Esophagus mucosa (tissue), 1 donor: ENCODE measurements at places on chromosomes 6 and 20.

- no peak for ATAC-seq
These were observed 193.3 kb downstream of the QKI start for GRCh38 chr6:163607792-163608191.

DNA sequence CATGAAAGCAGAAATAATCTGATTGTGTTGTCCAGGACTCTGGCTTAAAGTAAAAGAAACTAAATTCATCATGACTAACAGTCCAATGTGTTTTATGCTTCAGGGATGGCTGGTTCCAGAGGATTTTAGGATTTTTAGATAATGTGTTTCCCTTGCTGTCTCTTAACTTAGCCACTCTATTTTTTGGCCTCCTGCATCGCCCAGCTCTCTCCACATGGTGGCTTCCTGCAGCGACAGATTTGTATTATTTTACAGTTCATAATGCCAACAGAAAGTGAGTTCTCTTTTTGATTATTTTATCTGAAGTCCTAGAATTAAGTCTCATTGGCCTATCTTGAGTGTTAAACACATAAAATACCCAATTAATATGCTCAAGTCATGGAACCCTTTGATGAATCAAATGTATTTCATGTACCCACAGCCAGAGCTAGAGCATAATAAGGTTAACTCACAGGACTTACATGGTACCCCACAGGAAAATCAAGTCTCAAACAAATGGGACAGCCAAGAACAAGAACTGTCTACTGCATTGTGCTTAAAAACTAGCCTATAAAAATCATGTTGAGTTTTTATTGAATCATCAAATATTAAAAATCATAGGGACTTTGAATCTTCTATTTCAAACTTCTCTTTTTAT, 582.5 kb downstream of the DOK5 start:
- no peak for ATAC-seq

GRCh38 chr6:33276581-33276863, 401 bp upstream of the B3GALT4 start:
- no peak for ATAC-seq

DNA sequence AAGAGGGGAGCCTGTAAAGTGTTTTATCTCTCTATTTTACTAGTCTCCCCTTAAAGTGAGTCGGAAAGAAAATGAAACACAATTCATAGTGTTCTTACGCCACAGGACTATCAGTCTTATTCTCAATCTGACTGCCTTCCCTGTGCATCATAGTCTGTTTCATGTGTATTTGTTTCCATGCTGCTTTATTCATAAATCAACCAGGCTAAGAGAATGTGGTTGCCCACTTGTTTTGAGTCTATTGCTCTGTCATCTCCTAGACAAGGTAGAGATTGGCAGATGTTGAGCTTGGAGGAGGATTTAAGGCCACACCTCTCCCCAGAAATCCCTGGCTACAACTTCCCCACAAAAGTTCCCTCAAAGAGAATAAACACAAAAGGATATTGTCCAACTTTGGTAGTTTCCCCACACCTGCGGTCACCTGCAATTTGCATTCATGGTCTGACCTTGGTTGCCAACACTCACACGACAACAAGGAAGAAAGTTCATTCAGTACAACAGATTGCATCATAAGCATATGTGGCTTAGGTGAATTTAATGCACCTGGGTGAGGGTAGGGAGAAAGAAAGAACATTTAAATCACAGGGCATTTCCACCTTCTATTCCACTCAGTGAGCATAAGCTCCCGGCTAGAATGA, 167.1 kb upstream of the FBXL4 start:
- no peak for ATAC-seq

- ATAC-seq = no peak
These were observed 41.4 kb downstream of the CBFA2T2 start for GRCh38 chr20:33531047-33531877.

DNA sequence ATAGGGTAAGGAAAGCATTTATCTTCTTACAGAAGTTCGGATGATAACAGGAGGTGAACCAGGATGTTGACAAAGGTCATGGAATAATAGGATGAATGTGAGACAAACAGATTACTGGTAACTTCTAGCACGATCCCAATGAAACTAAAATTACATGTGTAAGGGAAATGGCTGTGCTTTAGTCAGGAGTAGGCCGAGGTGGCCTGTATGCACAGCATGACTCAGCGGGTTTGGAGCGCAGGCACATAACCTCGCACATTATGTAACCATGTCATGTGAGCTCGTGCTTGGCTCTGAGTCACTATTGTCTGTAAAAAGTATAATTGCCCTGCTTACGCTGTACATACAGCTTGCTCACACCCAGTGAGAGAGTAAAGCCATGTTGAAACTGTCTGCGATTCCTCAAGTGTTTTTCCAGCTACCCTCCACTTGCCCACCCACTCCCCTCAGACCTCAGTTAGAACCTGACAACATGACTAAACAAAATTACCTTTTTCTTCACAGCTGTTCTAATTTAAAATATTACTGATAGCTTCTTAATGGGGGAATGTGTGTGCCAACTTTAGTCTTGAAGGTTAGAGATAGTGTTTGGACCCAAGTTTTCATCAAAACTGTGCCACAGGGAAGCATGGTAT, 8.2 kb downstream of the CYB5R4 start:
- peak; percentile 100 for ATAC-seq

DNA sequence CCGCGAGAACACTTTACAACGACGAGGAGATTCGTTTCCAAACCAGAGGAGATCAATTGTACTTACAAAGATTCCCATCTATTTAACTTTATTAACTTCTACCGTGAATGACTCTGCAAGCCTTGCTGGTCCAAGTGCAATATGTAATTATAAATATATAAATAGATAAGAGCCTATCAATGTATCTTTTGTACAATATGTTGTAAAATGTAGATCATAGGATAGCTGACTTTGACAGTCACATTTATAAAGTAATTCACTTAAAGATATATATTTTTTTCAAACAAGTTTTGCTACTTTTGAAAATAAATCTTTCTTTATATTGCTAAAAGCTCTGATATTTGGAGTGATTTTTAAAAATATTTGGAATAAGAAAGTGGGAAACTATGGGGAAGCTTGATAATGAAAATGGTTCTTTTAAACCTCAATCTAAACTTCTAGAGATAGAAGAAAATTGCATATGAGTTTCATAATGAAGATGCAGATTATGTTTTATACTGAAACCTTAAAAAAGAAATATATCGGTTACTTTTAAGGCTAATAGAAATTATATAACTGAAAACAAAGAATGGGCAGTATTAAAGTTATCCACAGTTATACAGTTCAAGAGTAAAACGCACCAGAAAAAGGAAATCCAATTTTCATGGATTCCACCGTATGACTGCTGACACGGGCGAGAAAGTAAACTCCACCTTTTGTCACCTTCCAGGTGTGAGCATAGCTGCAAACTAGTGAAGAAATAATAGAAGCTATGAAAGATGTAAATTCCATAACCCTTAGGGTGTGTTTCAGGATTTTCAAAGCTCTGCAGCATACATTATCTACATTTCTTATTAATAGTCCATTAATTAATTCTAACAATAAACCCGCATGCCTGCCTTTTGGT, 3.3 kb downstream of the TCF21 start:
- ATAC-seq = no peak

- ATAC-seq = no peak
These were observed 707.0 kb downstream of the QKI start for GRCh38 chr6:164121527-164121926.

DNA sequence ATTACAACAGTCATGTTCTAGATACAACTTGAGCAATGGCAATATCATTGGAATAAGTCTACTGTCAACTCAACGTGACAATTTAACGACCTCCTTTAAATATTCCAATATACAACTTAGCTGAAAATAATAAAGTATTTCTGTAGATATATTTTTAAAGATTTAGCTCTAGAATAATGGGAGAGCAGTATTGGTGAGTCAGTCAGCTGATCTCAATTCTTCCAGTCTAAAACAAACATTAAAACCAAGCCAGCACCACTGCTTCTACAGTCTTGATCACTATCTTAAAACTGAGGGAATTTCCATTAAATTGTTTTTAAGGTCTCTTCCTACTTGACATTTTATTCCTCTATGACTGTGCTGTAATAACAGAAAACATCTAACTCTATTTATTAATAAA, 38.2 kb downstream of the NOL7 start:
- no peak for ATAC-seq

DNA sequence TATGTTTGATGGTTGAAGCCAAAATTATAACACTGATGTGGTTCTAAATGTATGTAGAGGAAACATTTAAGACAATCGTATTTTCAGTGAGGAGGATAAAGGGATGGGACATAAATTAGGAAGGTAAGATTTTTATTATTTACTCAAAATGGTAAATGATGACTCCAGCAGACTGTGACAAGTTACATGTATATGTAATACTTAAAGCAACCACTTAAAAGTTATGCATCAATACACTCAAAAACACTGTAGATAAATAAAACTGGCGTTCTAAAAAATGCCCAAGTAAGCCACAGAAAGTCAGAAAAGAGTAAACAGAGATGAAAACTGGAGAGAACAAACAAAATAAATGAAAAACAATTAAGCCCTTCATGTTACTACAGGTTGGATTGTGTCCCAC, 18.7 kb downstream of the HLA-DMB start:
- ATAC-seq = no peak

- no peak for ATAC-seq
These were observed 256.4 kb downstream of the GMPR start for GRCh38 chr6:16494793-16495192.

DNA sequence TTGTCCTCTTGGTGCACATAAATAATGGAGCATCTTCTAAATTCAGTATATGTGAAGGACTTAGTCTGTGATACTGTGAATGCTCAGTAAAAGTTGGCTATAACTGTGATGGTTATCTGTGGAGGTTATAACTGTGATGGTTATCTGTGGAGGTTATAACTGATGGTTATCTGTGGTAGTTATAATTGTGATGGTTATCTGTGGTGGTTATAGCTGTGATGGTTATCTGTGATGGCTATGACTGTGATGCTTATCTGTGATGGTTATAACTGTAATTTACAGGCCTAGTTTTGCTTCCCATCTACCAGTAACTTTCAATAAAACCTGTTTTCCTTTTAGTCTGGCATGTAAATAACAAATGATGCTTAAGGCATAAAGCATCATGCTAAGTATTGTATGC, 16.5 kb downstream of the PTK7 start:
- ATAC-seq = no peak

- ATAC-seq = peak; percentile 34
These were observed at the start of gene ZC3H12D for GRCh38 chr6:149484733-149485700. Gene ZC3H12D, minus strand, starts transcription at chr6:149485014. Its CDS starts 10,471 bp downstream, at chr6:149474543.

- no peak for ATAC-seq
These were observed 73.3 kb upstream of the LYRM2 start for GRCh38 chr6:89711801-89712200.

DNA sequence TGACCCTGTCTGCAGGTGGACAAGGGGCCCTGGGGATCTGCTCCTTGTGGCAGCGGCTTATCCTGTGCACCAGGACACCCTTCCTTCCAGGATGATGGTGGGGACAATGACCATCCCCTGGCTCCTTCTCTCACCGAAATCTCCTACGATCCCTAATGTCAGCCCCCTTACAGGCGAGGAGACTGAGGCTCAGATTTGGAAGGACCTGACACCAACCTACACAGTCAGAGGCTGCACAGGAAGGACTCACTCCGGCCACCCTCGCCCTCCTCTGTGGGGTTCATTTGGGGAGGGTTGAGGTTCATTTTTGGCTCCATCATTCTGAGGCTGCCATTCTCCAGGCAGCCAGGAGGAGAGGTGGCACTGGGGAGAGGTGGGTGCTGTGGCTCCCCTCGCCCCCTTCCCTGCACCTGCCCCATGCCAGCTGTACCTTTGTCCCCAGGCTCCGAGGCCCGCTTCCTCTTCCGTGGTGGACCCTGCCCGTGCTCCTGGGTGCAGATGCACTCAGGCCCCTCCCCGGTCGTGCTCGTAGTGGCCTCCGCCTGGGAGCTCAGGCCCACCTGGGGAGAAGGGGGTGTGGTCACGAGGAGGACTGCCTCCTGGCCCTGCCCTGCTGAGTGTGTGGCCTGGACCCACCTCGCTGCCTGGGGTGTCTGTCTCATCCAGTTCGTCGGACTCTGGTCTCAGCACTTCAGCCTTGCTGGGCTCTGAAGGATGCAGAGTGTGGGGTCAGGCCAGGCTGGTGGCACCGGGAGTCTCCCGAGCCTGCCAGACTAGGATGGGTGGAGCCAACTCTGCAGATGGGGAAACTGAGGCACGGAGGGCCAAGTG, 5.3 kb upstream of the CABLES2 start:
- ATAC-seq = no peak

DNA sequence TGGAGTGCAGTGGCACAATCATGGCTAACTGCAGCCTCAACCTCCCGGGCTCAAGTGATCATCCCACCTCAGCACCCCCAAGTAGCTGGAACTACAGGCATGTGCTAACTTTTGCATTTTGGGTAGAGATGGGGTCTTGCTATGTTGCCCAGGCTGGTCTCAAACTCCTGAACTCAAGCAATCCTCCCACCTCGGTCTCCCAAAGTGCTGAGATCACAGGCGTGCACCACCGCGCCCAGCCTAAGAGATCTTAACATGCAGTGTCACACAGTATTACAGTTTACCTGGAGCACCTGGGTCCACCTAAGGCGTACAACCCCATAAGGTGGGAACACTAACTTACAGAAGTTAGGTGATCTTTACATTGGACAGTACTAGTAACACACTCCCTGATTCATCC, 29.5 kb downstream of the TMEM242 start:
- ATAC-seq = no peak
